ENCODE measurements at places on chromosomes 13 and 19. TPM values are rescaled to one million over a fixed set of nuclear protein-coding genes. Genes with fewer than 3 reads are reported as not detected.

CDKN2D gene
- polyA plus RNA-seq, result not detected

GRCh38 chr13:104953588-104953987 lies 1581.9 kb downstream of the EFNB2 start:
- no peak for DNase-seq

- DNase-seq, result no peak
Measured at GRCh38 chr19:46390866-46391265, 22.5 kb downstream of the CCDC8 start.

DNA sequence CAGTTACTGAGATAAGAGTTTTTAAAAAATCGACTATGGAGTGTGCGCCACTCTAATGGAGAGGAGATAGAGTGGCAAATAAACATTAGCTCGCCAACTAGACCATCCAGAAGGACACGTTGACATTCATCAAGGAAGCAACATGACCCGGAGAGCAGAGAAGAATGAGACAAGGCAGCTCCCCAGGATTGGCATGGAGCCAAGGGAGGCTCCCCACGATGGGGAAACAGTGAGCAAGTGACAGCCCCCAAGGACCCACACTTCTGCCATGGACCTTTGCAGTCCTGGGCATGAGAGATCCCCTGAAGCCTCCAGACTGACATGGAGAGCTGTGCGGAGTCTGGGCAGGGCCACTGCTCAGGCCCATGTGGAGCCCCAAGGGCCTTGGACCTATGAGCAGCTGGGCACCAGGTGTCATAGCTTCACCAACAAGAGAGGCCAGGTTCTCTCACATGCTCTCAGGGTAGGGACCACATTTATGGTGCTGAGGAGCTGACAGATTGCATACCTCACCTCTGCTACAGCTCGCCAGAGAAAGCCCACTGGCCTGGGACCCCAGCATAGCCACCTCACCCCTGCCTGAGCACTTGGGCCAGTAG lies 6.7 kb downstream of the SIGLEC6 start:
- DNase-seq, result no peak

GRCh38 chr13:98004107-98004506 lies 50.6 kb downstream of the IPO5 start:
- no peak for DNase-seq

DNA sequence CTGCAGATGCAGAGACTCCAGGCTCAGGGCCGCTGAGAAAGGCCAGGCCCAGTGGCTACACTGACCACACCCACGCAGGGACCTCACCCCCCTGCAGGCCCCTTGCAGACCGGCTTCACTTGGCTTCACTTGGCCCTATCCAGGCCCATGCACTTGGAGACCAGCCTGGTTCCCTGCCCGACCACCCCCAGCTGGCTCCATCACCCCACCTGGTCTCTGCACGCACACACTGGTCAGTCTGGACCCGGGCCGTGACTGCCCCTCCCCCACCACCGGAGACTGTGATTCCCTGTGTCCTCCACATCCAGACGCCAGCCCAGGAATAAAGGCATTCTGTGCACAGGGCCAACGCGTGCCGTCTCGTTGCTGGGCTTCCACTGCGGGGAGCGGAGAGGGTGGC lies 4.9 kb upstream of the EBI3 start:
- no peak for DNase-seq

Measured in muscle of arm (tissue), 14 donors.